ENCODE measurements at places on chromosomes 13 and 19. TPM values are rescaled to one million over a fixed set of nuclear protein-coding genes. Genes with fewer than 3 reads are reported as not detected.
A peak's percentile ranks its signal among the peaks of the same experiment; 100 is the strongest.

Gene ZNF329
- 11.4 TPM for total RNA-seq

Gene ZBTB32
- total RNA-seq = not detected

Gene ZNF808
- 17.5 TPM for total RNA-seq

Gene KLK4
- not detected for total RNA-seq

Gene CEACAM16
- not detected for total RNA-seq

- DNase-seq = no peak
Measured at GRCh38 chr13:111944171-111944583, 122.8 kb upstream of the SOX1 start.

DNA sequence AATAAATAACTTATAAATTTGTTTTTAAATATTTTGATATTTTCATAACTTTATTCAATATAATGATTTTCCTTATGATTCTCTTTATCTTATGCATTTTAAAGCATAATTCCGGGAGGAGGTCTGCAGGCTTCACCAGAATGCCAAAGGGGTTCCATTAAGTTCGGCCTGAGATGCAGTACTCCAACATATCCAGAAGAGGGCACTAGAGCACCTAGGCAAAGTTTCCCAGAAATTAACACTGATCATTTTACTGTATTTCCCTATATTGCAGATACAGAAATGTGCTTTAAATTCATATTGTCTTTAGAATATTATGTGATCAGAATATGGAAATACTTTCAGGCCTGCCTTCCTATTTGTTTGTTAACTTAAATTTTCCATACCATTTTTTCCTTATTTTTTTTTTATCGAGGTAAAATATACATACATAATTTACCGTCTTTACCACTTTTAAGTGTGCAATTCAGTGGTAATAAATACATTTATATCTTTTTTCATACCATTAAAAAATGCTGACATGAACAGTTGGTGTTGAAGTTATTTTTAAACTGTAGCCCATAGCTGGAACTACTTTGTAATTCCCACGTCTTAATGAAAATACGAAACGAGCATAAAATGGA is 58.9 kb upstream of the TM9SF2 start:
- DNase-seq = peak; percentile 35

DNA sequence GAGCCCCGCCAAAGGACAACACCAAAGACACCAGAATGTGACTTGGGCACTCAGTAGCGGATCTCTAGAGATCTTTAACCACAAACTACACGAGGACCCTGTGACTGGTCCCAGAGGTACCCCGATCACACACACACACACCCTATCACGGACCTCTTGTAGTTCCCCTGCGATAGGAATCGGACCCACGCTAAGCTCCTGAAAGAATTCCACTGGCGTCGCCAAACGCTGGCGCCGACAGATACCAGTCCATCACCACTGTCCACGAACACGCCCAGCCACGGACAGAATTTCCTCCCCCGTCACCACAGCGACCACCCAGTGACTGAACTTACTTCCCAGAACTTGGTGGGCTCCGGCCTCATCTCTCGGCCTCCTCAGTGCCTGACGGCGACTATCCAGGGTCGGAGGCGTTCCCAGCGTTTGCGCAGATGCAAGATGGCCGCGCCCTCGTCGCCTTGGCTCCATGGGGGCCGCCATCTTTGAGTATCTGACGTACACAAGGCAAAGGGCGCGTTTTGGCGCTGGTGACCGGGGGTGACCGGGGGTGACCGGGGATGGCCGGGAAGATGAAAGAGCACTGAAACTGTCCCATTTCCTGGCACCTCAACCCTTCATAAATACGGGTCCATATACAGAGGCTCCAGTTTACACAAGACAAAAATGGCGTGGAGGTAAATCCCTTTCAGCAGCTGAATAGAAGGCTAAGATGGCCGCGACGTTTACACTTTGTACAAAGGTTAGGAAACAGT is at the start of gene ZNF615:
TSS of gene ZNF615 (minus strand) at position 406 of the 752 bp plus-strand sequence. CDS start 4,500 bp downstream, outside the sequence.
- peak; percentile 76 for DNase-seq

DNA sequence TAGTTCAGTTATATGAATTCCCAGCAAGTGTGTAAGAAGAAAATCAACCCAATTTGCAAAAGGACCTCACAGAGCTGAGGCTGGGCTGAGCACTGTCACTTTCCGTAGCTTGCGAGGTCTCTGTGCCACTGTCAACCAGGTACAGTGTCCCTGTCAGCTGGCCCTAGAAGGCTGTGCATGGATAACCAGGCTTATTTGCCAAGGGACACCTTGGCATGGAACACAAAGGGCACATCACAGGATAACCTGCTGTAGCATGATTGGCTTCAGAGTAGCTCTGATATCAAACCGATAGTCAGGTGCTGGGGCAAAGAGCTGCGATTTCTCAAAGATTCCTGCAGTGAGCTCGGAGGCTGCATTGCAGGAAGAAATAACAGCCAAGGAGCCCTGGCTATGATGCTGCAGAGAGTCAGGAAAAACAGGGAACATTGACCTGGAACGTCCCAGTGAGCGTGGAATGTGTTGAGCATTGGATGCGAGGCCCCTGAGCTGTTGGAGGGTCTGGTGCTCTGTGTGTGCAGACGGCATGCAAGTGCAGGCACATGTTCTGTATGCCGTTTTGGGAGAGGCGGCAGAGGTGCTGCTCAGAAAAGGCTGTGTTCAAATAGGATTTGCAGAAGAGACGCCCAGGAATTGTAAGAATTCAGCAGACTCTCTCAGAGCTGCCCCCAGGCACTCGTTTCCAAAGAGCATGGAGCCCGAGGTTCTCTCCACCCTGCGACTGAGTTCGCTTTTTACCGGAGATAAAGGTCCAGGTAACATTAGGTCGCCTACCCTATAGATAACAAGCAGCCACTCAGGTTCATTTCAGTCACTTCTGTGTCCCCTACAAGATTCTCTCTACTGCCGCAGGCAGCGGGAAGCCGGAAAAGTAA is 213.5 kb upstream of the IRS2 start:
- no peak for DNase-seq

GRCh38 chr13:32883474-32883873 is 132.7 kb upstream of the KL start:
- no peak for DNase-seq
